ENCODE measurements at places on chromosomes 11 and 22.
A peak's percentile ranks its signal among the peaks of the same experiment; 100 is the strongest.

GRCh38 chr22:33789690-33790253 lies 130.5 kb downstream of the LARGE1 start:
- DNase-seq = no peak

DNA sequence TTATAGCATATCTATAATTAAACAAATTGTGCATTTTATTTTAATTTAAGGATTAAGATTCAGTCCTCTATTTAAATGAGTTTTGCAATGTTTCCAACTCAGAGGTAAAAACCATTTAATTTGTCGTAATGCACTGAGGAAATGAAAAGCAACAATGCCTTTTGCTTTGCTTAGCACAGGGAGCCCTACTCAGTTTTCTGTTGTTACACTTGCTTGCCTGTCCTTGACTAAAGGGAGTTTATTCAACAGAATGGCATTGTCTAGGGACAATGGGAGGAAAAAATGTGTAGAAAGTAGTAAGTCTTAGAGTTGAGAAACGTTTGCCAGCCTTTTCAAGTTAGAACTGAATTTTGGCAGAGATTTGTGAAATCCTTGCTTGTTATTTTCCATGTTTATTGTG lies 734.2 kb upstream of the ANO3 start:
- no peak for DNase-seq

DNA sequence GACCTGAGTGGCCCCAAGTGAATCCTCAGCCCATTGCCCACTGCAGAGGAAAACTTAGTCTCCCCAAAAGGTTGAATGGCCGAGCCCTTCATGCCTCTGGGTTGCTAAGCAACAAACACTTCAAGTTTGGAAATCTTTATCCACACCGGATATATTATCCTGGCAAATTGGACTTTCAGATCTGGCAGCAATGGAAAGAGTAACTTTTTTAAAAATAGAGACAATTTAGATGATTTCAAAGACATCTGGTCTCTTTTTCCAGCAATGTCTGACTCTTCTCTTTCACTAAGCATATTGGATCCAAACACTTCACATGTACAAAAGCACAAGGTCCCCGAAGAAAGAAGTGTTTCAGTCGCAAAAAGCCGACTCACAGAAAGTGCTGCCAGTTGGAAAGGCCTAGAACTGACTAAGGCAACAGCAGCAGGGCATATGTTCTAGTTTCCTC lies 505.3 kb downstream of the SOX6 start:
- DNase-seq = no peak

- DNase-seq = no peak
These were observed 10.4 kb downstream of the SMCO4 start for GRCh38 chr11:93532806-93533205.

- DNase-seq = no peak
These were observed 27.7 kb downstream of the MICAL2 start for GRCh38 chr11:12137938-12138731.

- no peak for DNase-seq
These were observed 534.7 kb downstream of the CNTN5 start for GRCh38 chr11:99555486-99555885.

- DNase-seq = no peak
These were observed 36.3 kb downstream of the HORMAD2 start for GRCh38 chr22:30116362-30117117.

- DNase-seq = peak; percentile 65
These were observed 131.9 kb downstream of the SHANK2 start for GRCh38 chr11:71120471-71120896.

- no peak for DNase-seq
These were observed 359.2 kb downstream of the BUD13 start for GRCh38 chr11:116413301-116414242.

DNA sequence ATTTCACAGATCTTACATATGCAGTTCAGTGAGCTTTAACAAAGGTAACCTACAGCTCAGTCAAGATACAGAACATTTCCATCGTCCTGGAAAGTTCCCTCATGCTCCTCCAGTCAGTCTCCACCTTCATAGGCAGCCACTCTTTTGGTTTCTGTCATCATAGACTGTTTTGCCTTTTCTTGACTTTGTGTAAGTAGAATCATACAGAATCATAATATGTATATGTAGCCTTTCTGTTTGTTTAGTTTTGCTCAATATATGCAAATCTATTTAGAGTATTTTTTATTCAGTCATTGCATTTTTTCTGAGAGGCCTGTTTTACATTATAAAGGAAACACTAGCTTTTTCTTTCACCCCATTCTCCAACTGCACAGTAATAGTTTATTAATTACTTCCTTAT lies 15.0 kb upstream of the DNAJB7 start:
- no peak for DNase-seq

GRCh38 chr22:35313311-35314121 lies 13.8 kb downstream of the TOM1 start:
- no peak for DNase-seq

- no peak for DNase-seq
These were observed 14.2 kb downstream of the P2RY6 start for GRCh38 chr11:73286240-73286810.

DNA sequence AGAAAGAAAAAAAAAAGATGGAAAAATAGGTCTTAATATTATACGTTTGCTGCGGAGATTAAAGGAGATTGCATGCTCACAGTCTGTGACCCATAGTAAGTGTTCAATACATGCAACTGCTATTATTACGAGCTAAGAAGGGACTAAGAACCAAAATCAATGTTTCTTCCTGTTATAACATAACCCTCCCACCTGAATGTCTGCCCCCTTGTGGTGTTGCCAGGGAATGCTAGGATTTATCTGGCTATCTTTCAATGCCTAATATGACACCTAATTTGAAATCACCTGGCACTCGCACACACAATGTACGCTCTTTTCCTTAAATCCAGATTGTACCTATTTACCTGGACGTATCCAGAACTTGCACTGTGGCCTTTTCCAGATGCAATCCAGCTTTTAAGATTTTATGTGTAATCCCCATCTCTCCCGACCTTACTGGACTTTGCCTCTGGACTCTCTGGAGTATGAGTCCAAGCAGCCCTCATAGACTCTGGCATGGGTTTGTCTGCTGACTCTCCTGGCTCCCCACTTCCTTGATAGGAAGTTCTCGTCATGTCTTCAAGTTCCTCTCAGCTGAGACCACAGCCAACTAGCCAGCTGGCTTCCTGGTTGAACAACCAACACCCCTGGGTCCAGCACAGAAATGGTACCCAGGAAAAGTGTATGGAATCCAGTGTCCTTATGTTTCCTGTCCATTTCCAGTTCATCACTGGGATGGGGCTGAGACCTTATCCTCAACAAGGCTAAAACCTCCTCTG lies 151.5 kb downstream of the CCDC34 start:
- DNase-seq = peak; percentile 79

GRCh38 chr11:38824573-38824972 lies 2226.5 kb upstream of the RAG2 start:
- DNase-seq = peak; percentile 45

DNA sequence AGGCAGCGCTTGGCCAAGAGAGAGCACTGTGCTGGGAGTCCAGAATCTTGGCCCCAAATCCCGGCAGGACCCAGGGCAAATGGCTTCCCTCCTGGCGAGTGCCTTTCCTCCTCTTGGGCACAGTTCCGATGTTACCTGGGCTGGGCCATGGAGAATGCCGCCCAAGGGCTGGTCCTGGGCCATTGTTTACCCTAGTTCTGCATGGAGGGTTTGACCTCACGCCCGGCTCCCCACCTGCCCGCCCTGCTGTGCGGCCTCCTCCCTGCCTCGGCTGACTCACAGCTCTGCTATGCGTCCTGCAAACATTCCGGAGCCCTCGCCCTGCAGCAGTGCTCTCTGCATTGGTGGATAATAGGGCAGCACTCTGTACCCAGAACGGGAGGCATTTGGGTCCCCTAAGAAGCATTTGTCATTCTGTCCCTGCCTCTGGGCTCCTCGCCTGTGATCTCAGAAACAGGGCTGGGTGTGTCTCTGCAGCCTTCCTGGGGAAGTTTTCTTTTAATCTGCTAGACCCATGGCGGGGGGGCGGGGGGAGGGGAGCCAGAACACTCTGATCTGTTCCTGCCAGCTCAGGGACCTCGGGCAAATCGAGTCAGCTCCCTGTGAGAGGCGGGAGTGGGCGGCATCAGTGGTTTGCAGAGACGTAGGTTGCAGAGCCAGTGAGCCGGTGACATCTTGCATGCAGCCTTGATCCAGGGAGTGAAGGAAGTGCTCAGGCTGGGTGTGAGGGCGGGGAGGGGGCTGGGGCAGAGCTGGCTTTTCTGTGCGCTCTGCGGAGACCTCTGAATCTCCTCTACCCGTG lies 32.9 kb upstream of the SMIM38 start:
- DNase-seq = no peak

GRCh38 chr11:87779276-87780067 lies 395.8 kb downstream of the RAB38 start:
- peak; percentile 42 for DNase-seq

DNA sequence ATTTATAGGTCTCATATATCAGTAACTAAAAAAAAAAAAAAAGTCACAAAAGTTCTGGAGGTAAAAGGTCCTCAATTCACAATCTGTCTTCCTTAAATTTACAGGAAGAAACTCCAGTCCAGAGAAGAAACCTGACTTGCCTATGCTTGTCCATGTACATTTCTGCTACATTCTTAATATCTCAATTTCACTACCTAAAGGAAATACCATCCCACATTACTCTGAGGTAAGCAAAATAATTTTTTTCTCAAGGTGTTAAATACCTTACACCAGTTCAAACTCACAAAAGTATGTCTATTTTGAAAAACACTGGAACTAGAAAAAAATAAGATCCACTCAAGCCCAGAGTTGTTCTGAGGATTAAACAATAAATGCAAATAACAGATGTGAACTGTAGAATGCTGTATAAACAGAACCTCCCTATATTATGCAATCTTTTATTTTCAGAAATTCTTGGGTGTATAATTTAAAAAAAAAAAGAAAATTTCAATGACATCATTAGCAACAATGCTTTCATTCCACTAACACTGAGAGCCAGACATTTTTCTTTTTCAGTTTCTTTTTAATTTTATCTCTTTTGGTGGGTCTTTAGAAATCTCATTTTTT lies 49.9 kb upstream of the GDPD4 start:
- no peak for DNase-seq

DNA sequence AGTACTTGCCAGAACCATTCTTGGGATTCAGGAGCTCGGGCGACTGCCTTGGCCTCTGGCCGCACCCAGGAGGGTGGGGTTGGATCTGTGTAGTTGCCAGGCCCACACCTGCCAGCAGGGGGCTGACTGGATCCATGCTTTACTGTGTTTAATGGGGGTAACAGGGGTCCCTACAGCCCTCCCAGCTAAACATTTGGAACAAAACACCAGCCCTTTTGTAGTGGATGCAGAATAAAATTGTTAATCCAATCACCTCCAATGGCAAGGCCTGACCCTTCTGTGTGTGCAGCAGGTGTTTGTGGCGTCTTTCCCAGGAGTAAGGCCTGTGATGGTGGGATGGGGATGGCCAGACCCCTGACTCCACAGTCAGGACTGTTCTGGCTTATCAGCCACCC lies 22.5 kb downstream of the SUN2 start:
- peak; percentile 71 for DNase-seq

- DNase-seq = peak; percentile 94
These were observed 32.5 kb upstream of the GRAMD4 start for GRCh38 chr22:46587492-46588278.

DNA sequence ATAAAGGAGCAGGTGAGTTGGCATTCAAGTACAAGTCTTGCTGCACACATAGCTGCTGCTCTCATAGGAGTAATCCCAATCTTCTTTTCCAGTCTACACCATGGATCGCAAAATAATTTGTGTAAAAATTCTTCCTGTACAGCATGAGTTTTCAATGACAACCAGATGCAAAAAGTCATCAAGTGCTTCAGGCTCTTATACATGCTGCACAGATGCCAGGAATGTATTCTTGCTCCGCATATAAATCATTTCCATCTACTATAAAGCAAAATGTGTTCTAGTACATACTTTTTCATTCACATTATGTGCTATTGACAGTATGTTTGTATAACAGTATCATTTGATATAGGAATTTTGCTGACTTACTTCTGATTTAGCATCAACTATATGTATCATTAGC lies 35.4 kb downstream of the NXPE2 start:
- DNase-seq = no peak

GRCh38 chr11:105177658-105178057 lies 38.1 kb upstream of the CARD18 start:
- DNase-seq = no peak

DNA sequence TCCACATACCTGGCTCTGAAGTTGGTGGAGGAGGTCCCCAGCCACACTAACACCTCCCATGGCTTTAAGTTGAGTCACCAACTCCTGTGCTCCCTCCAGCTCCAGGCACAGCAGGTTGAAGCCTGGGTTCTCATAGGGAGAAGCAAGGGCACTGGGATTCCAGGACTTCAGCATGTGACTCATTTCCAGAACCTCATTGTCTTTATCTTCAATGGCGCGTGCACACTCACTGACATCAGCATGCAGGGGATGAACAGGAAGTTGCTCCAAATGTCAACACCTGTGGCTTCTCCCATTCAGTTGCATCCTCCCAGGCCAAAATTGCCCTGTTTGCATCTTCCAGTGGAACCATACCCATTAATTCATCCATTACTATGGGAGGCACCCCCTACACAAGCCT lies 5.8 kb upstream of the UBQLNL start:
- no peak for DNase-seq

GRCh38 chr22:29625090-29625825 lies 21.8 kb downstream of the NF2 start:
- DNase-seq = peak; percentile 71

DNA sequence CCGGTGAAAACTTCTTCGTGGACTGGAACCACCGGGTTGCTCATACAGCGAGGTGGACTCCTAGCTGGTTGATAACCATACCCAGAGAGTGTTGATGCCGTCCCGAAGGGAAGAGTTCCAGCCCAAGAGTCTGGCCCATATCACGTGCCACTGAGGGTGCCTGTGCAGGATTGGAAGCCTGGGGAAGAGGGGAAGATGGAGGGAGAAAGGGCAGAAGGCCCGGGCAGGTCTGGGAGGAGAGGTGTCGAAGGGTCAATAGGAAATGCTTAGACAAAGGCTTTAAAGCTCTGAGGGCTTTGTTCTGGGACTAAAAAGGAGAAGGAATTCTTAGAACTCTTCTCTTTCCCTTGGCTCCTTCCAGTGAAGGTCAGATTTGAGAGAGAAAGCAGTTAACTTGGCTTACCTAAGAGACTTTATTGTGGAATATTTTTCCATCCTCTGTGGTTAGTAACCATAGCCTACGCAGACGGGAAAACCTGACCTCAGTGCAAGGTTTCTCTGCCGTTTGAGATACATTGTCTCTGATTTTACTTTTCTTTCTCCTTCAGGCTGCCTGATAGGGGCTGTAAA lies 70.5 kb downstream of the JAM3 start:
- no peak for DNase-seq

GRCh38 chr11:61814247-61814957 lies 2.4 kb downstream of the FADS1 start:
- DNase-seq = no peak

All from Karpas-422 (cell line).